ENCODE measurements at places on chromosomes 5 and 9.

- DNase-seq, result no peak
Measured at GRCh38 chr5:104606258-104606829, 1043.8 kb upstream of the NUDT12 start.

DNA sequence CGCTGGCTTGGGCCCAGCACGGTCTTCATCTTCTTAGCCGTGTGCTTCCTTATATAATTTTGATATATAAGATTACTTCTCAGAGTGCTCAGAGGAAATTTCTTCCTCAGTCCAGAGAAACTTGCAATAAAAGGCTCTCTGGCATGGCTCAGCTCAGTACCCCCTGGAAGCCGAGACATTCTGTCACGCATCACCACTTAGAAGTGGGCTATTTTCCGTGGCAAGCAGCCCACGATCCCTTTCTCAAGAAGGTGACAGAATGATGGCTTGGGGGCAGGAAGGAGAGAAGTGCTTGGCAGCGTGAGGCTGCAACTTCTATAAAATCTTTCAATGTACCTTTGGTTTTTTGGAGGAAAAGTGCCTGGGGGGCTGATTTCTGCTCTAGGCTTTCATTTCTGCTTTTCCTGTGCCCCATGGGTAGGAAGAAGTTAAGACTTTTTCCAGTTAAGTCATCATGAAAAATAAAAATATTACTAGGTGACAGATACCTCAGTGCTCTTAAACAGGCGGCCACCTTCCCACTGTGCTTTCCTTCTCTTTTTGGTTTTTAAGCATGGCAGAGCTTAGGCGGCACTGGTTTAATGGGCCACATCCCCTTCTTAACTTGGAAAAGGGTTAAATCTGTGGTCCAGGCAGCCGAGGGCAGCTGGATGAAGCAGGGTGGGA lies 104.6 kb downstream of the MVB12B start:
- no peak for DNase-seq

GRCh38 chr5:157335534-157336422 lies 69.9 kb downstream of the CYFIP2 start:
- no peak for DNase-seq

DNA sequence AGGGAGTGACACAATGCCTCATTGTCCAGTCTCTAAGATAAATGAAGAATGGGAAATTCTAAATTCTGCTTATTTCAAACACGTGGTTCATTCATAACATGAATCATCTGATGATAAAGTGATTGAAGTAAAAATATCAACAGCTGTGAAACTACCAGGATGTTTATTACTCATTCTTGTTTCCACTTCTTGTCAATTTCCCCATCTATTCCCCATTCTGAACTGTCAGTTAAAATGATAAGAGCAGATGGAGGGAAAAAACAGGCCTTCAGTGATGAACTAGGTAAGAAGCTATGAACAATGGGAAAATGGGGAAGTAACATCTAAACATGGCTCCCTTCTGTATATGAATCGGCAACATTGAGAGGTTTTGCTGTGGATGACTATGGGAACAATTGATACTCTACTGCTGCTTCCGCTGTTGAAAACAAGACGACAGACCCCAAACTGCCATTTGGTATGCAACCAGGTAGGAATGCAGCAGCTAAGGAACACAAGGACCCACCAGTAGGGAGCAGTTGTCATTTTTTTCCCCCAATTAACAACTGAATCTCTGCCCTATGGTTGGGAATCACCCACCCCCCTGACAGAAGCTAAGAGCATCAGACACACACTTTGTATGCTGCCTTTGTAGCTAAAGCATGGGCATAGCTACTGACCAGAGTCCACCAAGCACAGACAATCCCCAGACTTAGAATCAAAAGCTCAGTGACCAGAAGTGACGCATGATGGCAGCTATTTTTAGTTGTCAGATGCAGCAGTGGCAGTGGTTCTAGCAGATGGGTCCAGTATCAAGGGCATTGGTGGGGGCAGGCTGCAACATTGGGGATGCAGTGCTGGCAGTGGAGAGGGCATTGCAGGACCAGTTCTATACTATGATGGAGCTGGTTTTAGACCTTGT lies 52.9 kb upstream of the ZNF366 start:
- DNase-seq, result peak; percentile 50

DNA sequence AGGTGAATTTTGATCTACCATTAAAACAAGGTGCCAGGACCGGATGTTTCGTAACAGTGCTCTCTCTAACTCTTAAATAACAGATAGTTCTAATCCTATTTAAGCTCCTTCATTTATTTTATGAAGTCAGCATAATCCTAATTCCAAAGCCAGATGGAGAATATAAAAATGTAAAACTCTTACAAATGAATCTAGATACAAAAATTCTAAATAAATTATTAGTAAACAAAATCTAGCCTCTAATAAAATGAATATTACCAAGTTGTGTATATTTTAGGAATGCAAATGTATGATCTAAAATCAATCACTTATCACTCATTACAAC lies 32.4 kb upstream of the IL33 start:
- no peak for DNase-seq

DNA sequence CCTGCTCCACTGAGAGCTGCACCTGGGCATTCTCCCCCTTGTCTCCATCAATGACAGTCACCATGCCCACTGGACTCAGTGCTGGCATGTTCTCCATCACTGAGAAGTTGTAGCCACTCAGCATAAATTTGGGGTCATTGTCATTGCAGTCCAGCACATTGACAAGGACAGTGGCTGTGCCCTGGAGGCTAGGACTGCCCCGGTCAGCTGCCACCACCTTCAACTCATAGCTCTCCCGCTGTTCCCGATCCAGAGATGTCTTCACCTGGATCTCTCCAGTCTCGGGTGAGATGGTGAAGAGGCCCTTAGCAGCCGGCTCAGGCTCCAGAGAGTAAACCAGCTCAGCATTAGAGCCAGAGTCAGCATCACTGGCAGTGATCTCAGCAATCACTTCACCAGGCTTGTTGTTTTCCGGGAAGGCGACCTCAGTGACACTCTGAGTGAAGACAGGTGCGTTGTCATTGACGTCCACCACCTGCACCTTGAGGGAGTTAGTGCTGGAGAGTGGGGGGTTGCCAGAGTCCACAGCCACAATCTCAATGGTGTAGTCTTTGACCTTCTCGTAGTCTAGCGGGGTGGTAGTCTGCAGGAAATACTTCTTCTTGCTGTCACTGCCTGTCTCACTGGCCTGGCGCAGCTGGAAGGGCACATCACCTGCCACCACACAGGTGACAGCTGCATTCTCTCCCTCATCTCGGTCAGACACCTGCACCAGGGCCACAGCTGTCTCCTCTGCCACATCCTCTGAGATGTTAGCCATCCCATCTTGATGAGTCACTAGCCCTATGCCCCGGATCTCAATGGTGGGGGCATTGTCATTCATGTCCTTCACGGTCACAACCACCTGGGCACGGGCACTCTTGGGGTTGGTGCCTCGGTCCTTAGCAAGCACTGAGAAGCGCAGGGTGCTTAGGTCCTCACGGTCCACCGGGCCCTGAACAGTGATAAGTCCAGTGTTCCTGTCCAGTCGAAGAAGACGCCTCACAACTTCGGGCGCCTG lies 13.5 kb downstream of the PCDH1 start:
- peak; percentile 16 for DNase-seq
